ENCODE measurements at places on chromosomes 5 and 9. TPM values are rescaled to one million over a fixed set of nuclear protein-coding genes. Genes with fewer than 3 reads are reported as not detected.

Gene SMIM15
- total RNA-seq = 44.7 TPM

Gene DRD1
- 4.2 TPM for total RNA-seq

Gene BARHL1
- not detected for total RNA-seq

Gene CARTPT
- total RNA-seq = not detected

DNA sequence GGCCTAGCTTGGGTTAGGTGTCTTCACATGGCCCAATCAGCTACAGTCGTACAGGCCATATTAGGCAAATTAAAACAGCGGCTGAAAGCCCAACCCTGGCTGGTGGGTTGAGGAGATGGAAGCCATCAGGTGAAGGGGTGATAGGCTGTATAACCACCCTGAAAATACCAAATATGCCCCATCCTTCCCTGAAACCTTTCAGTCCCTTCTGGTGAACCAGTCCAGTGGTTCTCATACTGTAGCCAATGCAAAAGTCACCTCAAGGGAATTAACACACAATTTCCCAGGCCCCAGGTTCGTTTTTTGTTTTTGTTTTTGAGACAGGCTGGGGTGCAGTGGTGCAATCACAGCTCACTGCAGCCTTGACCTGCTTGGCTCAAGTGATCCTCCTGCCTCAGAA, 19.8 kb upstream of the KCNV2 start:
- no peak for DNase-seq

GRCh38 chr5:59117320-59117719, 534.4 kb downstream of the RAB3C start:
- no peak for DNase-seq

GRCh38 chr5:602466-603035, 9.6 kb upstream of the CEP72 start:
- DNase-seq = no peak

DNA sequence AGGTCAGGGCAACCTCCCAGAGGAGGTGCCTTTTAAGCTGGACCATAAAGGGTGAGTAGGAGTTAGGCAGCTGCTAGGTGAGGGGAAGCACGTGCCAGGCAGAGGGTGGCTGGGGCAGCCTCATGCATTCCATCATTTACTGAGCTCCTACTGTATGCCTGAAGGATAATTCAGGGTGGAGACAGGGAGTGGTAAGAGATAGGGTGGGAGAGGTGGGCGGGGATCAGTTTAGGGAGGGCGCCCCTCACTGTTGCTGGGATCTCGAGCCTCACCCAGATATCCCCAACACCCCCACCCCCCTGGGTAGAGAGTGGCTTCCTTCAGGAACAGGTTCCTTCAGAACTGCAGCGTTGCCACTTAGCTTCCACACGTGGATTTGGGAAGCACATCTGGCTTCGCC, 74.5 kb upstream of the ASS1 start:
- no peak for DNase-seq

DNA sequence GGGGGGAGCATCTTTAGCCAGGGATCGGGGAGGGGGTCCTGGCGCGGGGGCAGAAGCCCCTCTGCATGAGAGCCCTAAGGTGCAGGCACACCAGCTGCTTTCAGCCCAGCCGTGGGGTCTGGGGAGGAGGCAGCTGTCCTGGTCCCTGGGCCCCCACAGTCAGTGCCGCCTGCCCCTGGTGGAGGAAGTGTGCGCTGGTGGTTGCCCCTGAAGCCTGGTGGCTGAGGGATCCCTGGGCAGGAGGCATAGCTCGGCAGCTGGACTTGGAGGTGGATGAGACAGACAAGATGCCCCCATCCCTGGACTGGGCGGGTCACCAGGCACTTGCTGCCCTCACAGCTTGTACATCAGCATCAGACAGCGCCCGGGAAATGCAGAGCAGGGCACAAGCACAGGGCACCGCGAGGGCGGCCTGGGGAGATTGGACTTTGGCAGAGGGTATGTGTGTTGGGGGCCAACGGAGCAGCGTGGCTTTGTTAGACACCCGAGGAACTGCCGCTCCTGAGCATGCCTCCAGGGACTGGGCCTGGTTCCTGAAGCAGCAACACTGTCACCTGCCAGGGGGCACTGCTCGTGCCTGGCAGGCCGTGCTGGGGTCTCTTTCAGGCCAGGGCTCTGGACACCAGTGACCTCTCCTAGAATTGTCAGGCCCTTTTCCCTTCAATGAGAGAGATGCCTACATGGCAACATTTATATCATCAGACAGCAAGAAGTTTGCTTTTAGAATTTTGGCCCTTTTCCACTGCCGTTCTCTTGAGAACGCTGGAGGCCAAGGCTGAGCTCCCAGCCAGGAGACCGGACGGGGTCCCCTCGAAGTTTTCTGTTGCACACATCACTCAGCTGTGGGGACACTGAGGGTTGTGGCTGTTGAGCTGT, 41.9 kb upstream of the CTSL start:
- DNase-seq = no peak

GRCh38 chr9:31168161-31168560, 1216.3 kb upstream of the ACO1 start:
- DNase-seq = no peak

DNA sequence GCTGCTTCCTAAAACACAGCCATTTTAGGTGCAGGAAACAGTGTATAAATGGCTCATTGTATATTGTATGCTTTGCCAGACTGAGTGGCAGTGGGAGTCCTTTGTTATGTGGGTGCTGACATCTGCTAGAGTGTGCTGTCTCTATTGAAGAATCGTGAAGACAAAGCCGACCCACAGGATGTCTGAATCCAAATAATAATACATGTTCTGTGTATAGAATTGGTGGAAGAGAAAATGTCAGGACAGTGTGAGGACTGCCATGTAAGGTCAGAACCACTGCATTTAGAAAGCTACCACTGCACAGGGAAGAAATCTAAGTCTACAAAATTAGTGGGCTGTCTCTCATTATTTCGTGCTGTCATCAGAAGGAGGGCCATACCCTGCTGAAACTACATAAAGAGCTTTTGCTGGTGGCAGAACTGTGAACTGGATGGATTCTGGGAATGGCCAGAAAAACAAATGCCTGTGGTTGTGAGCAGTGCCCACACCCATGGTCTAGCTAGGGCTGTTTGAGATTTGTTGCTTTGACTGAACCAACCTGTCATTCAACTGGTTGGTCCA, 2.5 kb downstream of the IL7R start:
- no peak for DNase-seq

GRCh38 chr9:125540497-125540896, 166.5 kb downstream of the MAPKAP1 start:
- DNase-seq = no peak

- DNase-seq = no peak
Observed at GRCh38 chr5:148826739-148827070, 294 bp downstream of the ADRB2 start.

DNA sequence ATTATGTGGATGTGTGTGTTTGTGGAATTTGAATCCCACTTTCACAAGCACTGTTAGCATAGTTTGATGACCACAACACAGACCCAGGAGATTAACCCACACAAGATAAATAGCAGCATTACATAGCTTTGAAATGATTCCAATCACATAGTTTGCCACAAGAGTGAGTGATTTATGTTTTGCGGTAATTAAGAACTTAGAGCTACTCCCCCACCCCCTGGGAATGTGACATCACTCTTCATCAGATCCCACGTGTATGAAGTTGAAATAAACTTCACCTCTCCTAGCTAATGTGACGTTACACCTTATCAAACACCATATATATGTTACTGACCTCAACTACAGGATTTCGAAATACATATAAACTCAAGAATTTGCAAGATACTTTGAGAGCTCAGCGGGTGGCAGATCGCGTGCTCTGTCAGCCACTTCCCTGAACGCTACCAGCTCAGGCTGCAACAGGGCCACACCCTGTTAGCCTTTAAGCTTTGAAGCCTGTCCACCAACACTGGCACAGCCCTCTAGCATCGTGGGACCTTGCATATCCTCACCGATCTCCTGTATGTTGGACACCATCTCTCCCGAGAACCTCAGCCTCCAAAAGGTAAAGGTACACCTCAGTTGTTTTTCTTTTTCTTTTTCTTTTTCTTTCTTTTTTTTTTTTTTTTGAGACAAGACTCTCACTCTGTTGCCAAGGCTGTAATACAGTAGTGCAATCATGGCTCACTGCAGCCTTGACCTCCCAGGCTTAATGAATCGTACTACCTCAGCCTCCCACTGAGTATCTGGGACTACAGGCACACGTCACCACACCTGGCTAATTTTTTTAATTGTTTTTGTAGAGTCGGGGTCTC, 1.7 kb upstream of the AGTPBP1 start:
- DNase-seq = no peak

DNA sequence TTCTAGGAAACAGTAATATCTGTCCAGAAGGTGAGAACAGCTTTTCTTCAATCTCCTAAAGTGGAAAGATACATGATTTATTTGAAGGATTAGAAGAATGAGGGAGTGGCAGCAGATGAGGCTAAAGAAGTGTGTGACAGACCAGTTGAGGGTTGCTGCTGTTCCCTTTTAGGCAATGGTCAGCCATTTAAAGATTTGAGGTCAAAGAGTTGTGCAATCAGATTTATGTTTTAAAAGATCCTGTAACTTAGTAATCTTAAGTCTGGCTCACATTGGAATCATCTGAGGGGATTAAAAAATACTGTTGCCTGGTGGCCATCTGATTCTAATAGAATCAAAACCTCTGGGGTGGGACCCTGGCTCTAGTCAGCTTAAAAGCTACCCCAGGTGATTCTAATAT, 4.3 kb upstream of the SGCD start:
- no peak for DNase-seq
